ENCODE measurements at places on chromosomes 11 and 22.

GRCh38 chr11:77172666-77172982, 44.6 kb downstream of the MYO7A start:
- no peak for DNase-seq

GRCh38 chr11:12534549-12534948, 139.7 kb upstream of the TEAD1 start:
- DNase-seq: no peak

- DNase-seq: no peak
These were observed 13.1 kb downstream of the C11orf96 start for GRCh38 chr11:43955381-43956118.

DNA sequence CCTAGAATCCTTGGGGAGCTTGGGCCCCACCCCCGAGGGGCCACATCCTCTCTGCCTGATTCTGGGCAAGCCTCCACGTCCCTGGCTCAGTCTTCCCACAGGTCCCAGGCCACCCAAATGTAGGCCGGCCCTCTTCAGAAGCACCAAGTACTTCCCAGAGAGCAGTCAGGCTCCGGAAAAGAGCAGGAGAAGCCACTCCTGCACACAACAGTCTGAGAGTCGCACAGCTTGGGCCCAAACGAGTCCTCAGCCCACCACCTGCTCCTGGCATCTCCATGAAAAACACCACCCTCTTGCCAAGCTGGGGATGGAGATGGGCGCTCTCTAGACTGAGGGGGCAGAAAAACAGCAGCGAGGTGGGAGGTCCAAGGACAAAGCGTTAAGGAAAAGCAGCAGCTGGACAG, 15.4 kb downstream of the EHD1 start:
- DNase-seq: no peak

- DNase-seq: no peak
These were observed 108.4 kb downstream of the GALNT18 start for GRCh38 chr11:11513422-11513821.

Measured in activated T-cell treated with anti-CD3 and anti-CD28 coated beads for 1 hour (primary cell).